Sciatic nerve (tissue), 2 donors: ENCODE measurements at places on chromosomes 3 and 15. TPM values are rescaled to one million over a fixed set of nuclear protein-coding genes. Genes with fewer than 3 reads are reported as not detected.

GJD2 gene
- not detected for total RNA-seq

AGBL1 gene
- 0.49 TPM for total RNA-seq

PRR20G gene
- total RNA-seq, result not detected

RLBP1 gene
- total RNA-seq, result not detected

SNX33 gene
- 33.2 TPM for total RNA-seq

SHC4 gene
- 74.2 TPM for total RNA-seq

SERPINI2 gene
- total RNA-seq, result not detected

CDHR4 gene
- total RNA-seq, result 1.6 TPM

PP2D1 gene
- not detected for total RNA-seq

DNA sequence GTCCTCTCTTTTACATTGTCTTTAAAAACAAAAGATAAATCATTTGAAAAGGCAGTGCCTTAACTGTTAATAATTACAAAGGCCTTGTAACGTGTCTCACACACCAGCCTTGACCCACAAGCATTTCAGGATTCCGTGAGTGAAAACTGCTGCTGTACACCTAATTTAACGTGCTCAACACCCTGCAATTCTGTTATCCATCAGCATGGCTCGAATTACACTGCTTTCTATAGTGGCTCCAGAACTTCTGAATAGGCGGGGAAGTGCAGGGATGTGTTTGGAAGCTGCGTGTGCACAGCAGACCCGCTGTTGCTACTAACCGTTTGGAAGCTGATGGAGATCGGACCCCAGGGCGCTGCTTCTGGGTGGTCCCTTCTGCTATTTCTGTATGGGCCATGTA lies 9.9 kb upstream of the ETFA start:
- DNase-seq, result no peak

DNA sequence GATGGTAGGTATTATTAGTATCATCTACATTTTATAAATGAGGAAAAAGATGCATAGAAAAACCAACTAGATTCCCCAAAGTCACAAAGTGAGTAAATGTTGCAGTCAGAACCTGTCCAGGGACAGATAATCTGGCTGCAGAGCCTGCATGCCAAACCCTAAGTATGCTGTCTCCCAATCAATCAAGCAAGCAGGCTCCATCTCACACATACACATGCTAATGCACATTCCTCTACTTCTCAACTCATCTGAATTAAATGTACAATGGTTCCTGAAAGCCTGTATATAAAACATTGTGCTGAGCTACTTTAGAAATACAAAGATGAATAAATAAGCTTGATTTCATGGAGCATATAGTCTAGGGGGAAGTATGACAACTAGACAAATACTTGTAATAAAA lies 101.0 kb downstream of the CBLB start:
- no peak for DNase-seq

DNA sequence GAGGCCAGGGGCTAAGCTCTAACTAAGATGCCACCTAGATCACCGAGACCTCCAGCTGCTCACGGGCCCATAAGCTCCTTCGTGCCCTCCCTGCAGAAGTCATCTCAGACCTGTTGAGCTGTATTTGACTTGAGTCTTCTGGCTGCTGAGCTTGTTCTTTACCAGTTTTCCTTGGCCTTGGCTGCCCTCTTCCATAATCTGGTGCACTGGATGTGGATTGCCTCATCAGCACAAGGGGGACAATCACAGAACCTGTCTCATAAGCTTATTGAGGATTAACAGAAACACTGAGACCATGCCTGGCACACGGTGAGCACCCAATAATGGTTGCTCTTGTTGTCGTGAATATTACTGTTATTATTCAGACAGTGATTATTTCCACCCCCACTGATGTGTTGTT lies 101.1 kb downstream of the EPHB1 start:
- DNase-seq, result no peak

DNA sequence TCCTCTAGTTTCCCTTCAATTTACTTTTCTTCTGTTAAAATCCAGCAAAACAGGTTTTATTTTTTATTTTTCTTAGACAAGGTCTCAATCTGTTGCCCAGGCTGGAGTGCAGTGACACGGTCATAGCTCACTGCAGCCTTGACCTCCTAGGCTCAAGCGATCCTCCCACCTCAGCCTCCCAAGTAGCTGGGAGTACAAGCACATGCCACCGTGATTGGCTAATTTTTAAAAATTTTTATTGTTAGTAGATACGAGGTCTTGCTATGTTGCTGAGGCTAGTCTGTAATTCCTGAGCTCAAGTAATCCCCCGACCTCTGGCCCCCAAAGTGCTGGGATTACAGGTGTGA lies 41.6 kb downstream of the ILDR1 start:
- no peak for DNase-seq

DNA sequence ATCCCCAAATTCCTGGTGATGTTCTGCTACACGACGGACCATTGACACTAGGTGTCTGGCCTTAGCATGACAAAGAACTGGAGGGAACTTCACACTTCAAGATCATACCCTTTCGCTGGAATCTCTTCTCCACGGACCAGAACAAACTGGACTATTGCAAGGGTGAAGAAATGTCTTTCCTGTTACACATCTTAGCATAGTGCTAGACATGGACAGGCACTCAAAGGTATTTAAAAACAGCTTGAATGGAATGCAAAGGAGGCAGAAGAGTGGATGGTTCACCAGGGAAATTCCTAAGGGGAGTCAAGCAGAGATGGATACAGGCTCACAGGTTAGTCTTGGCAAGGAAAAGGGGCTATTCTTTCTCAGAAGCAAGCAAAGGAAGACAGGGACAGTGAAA lies 33.5 kb upstream of the PDZRN3 start:
- DNase-seq, result no peak

DNA sequence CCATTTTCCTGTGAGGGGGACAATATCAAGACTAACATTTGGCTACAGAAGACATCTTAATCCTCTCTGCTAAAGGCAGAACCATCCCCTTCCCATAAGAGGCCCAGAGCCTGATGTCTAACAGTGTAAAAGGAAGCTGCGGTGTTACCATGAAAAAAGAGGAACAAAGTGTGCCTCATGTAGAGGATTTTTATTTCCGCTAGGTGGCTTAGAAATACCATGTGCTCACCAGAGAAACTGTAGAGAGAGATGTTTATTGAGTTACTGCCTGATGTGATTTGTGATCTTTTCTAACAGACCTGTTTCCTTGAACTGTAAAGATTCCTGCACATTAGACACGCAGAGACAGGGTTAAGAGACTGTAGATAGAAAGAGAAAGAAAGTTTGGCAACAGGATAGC lies 22.0 kb downstream of the OR5H15 start:
- no peak for DNase-seq

GRCh38 chr15:27464941-27465612 lies 494.1 kb downstream of the GABRG3 start:
- no peak for DNase-seq

DNA sequence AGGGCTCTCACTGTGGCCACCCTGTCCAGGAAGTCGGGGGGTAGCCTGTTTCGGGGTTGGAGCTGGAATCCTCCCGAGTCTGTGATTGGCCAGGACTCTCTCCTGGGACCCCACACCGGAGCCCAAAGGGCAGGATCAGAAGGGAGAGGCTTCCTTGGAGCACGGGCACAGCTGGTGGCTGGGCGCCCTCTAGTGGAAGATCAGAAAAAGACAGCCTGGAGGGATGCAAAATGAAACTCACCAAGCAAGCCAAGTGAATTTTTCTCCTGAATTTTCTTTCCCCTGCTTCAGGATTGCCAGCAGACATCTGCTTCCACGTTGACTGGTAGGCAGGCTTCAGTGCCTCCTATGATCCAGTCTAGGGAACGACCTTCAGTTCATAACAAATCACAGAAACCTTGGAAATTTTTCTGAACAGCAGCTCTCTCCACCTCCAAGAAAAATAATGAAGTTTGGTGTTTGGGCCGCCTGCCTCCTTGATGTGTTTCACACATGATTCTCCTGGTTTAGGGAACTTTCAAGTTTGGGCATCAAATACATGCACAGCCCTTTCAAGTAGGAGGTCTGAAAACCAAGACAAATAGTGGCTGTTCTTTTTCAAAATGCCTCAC lies 224.6 kb downstream of the VPS13C start:
- DNase-seq, result peak; percentile 81

GRCh38 chr3:130725746-130726145 lies 20.9 kb downstream of the PIK3R4 start:
- no peak for DNase-seq

DNA sequence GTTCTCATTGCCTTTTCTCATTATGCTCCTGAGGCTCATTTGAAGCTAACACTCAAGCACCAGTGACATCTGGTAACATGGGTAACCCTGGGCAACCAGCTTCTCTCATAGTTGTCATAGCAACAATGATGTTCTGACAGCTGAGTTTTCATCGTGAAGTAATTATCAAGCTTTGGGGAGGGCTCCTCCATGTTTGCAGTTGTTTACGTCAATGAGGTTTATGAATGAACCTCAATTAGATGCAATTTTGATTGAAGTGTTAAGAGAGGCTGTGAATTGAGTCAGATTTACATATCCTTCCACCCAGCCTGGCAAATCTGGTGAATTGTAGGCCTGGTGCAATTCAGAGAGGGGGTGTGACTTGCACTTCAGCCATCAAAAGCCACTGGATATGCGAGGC lies 119.3 kb upstream of the CHD2 start:
- DNase-seq, result no peak

GRCh38 chr3:151113343-151113742 lies 27.9 kb downstream of the MED12L start:
- DNase-seq, result no peak

DNA sequence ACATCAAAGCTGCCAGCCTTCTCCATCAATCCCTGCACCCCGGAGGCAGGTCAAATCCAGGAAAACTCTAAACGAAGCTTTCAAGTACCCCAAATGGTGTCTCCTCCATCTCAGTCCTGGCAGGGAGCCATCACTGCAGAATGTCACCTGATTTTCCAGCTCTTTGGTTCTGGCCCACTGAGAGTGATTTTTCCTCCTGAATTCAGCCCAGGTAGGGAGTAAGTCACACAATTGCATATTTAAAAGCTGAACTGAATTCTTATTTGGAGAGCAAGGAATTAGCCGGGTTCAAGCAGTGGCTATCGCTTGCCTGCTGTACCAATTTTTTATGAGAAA lies 5.3 kb downstream of the RFTN1 start:
- no peak for DNase-seq

- no peak for DNase-seq
These were observed 55.8 kb downstream of the DZIP3 start for GRCh38 chr3:108645364-108645763.

DNA sequence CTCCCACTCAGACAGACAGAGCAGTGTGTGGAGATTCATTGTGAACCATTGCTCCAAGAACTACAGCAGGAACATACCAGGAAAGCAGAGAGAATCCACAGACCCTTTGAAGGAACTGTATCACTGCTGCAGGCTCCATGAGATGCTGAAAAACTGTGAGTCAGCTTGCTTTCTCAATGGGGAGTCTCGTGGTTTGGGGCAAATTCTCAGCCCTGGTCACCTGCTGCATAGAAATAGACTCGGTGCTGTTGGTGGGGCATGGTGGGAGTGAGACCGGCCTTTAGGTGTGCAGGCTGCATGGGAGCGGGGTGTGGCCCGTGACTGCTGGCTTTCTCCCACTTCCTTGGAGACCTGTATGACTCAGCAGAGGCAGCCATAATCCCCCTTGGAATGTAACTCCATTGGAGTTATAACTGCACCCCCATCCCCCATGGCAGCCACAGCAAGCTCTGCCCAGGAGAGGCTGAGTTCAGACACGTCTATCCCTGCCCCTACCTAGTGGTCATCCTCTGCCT lies 35.6 kb downstream of the ALCAM start:
- DNase-seq, result no peak

DNA sequence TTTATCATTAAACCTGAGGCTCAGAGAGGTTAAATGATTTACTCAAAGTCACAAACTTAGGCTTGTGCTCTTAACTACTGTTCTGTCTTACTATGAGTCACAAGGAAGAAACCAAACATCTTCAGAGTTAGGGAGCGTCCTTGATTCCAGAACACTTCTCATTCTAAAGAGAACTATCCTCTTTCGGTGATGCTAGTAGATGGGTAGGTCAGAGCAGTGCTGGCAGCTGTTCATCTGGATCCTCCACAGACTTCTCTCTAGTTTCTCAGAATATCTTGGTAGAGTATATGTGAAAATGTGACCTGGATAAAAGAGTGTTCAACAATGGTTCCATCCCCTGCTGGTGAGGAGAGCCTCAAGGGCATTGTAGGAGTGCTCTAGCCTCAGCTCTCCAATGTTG lies 3.3 kb downstream of the ARL6IP5 start:
- no peak for DNase-seq

- DNase-seq, result no peak
These were observed 28.5 kb downstream of the SELENOT start for GRCh38 chr3:150631515-150632221.

GRCh38 chr15:81244306-81244705 lies 47.6 kb downstream of the IL16 start:
- DNase-seq, result no peak

DNA sequence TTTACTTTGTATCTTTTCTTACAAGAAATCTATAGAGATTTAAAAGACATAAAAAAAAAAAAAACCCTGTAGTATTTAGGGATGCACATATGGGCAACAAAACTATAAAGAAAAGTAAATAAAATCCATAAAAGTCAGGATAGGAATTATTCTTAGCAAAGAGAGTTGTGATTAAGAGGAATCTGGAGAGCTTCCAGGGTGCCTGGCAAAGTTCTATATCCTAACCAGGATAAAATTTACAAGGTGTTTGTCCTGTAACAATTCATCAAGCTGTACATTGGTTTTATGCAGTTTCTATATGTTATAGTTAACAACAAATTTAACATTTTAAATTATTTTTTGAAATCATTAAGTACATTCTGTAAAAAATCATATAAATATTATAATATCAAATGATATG lies 7.9 kb downstream of the SECISBP2L start:
- no peak for DNase-seq

GRCh38 chr15:33737687-33738601 lies 230.4 kb upstream of the CHRM5 start:
- no peak for DNase-seq

GRCh38 chr15:99720533-99720932 lies 12.7 kb downstream of the LYSMD4 start:
- no peak for DNase-seq

- peak; percentile 70 for DNase-seq
These were observed 26.9 kb upstream of the THRB start for GRCh38 chr3:24521420-24522145.

- DNase-seq, result no peak
These were observed 18.2 kb downstream of the ZNF592 start for GRCh38 chr15:84766461-84767035.

DNA sequence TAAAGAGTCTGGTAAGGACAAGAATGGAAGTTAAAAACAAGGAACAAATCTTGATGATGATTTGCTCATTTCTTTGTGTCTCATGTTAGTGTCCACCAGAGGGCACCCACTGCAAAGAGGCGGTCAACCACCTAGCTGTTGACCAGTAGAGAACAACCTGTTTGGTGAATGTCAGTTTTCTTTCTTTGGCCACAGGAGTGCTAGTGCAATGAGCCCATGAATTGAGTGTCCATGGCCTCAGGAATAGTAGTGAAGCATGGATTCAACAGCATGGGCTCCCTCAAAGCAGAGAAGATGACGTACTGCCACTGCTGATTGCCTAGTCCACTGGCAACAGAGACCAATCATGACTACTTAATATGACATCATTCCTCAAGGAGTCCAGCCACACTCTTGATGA lies 10.7 kb upstream of the CNTN6 start:
- DNase-seq, result peak; percentile 65
